Ascending aorta (tissue), 2 donors: ENCODE measurements at places on chromosomes 1 and 21. TPM values are rescaled to one million over a fixed set of nuclear protein-coding genes. Genes with fewer than 3 reads are reported as not detected.

The ANGPTL1 gene
- 30.8 TPM for total RNA-seq

The LRIG2 gene
- 16.1 TPM for total RNA-seq

The AUNIP gene
- total RNA-seq, result not detected

The CFHR4 gene
- total RNA-seq, result not detected

The PODN gene
- 245 TPM for total RNA-seq

The PIGR gene
- 0.53 TPM for total RNA-seq

The EDARADD gene
- total RNA-seq, result not detected

The SPOCD1 gene
- total RNA-seq, result 30.7 TPM

The PCAT6 gene
- not detected for total RNA-seq

The DMRTB1 gene
- not detected for total RNA-seq
